ENCODE measurements at places on chromosomes 3 and 15.
A peak's percentile ranks its signal among the peaks of the same experiment; 100 is the strongest.

DNA sequence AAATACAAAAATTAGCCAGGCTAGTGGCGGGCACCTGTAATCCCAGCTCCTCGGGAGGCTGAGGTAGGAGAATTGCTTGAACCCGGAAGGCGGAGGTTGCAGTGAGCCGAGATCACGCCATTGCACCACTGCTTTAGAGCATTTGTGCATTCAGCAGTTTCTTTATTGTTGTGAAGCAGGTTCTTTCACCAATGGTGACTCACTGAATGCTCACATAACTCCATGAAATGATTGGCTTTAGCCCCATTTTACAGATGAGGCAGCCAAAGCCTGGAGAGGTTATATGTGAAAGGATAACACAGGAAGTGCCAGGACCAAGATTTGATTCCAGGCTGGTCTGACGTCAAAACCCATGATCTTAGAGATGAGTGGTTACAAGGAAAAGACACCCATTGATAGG is 195.2 kb downstream of the SLCO3A1 start:
- DNase-seq, result peak; percentile 17

GRCh38 chr15:56943403-56943802 is 25.0 kb downstream of the TCF12 start:
- peak; percentile 31 for DNase-seq

DNA sequence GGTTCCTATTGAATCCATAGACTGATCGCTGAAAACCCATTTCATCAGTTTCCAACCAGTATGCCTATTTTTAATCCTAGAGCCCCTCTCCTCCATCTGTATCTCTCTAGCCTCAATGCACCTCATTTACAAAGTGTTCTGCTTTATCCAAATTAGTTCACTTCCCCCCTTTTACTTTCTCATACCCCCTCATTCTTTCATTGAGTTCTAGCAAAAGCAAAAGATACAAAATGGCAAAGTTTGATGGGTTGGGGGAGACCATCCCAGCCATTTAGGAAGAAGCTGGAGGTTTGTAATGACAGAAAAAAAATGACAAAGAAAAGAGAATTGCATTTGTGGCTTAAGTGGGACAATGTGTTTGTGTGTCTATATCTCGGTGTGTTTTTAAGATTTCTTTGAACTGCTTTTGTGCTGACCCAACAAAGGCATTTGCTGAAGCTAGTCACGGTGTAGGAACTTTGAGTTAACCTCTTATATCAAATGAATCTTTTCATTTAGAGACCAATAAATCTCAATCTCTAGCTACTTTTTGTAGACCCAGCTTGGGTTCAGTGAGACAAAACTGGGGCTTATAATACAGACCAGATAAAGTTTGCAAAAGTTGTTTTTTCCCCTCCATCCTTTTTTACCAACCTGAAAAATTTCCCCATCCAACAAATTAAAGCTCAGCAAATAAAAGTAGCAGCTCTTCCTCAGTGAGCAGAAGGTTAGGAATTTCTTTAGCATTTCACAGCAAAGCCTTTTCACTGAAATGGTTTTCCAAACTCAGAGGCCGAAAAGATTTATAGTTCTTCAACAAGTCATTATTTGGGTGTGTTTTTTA is 18.7 kb downstream of the NR2F2 start:
- DNase-seq, result peak; percentile 45

DNA sequence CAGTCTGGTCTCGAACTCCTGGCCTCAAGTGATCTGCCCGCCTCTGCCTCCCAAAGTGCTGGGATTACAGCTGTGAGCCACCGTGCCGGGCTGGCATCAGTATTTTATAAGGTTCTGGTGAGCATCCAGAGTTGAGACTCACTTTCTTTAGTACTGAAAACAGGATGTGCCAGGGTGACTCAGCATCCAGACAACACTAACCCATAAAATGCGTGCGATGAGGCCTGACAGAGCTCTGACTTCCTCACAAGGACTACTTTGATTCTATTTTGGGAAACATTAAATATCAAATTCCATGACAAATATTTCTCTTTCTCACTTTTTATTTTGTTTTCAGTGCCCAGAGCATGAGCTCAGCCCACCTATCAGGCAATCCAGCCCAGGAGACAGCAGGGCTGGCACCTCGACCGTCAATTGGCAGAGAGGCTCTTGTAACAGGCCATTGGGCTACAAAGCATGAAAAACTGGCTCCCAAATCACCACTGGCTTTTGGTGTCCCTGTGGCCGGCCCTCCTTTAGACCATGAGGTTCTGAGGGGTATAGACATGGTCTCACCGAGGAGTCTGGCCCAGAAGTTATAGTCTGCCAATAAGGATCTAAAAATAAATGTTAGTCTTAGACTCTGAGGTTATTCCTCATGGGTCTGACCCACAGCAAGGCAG is 75.0 kb downstream of the FEM1B start:
- DNase-seq, result peak; percentile 98

DNA sequence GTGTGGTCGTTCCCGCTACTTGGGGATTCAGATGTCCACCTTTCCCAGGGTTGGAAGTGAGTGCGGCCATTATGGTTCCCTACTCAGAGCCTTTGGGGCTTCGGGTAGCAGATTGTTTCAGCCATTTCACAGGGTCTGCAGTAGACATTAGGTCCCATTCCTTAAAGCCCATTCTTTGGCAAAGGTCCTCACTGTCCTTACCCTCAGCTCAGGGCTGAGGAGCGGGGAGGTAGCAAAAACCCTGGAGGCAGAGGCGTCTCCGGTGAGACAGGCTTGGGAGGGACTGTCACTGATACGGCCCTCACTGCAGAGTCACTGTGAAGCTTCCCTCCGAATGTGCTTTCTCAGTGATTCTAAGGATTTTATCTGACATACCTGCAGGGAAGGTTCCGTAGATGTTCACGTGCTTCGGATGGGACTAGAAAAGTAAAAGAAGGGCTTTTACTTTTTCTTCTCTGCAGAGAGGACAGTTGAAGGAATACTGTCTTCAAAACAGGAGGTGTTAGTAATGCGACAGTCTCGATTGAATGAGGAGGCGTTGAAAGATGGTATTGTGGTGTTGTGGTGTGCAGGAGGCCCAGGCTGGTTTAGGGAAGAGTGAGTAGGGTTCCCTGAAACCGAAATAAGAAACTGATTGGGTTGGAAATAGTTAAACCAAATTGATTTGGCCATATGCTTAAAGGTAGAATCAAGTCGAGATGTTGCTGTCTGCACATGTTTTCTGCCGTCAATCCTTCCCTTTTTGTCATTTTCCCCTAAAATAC is 630 bp downstream of the ATP6V1A start:
- DNase-seq, result no peak

GRCh38 chr3:128621931-128622330 is 28.7 kb downstream of the RPN1 start:
- no peak for DNase-seq

- DNase-seq, result no peak
These were observed 71.0 kb upstream of the SYNPR start for GRCh38 chr3:63207066-63207590.

- DNase-seq, result no peak
These were observed 155.6 kb downstream of the TIGIT start for GRCh38 chr3:114449271-114450007.

DNA sequence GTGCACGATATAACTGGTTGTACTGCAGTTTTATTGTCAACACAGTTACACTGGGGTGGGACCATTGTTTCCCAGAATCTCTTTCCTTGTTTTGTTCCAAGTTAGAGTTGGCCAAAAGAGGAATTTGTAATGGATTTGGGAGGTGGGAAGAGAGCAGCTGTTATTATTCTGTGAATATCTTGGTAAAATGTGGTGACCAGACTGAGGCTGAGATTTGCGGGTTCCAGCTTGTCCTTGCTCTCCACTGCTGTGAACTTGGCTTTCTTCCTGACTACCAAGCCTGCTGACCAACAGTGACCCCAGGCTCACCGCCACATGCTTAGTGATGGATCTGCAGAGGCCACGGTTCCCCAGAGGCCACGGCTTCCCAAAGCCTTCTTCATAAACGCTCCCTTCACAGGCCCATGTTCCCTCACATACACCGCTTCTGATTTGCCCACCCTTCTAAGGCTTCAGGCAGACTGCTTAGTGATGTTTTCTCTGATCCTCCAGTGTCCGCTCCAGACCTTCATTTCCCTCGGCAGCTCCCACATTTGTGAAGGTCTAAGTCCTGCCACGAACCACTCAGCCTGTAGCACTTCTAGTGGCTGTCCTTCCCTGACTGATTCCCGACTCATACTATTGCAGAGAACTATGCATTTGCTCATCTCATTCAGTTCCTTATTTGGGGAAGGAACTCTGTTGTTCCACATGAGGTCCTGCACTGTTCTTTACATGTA is 525.5 kb upstream of the RGMA start:
- DNase-seq, result no peak

GRCh38 chr3:27554706-27555105 is 70.5 kb upstream of the SLC4A7 start:
- DNase-seq, result no peak

DNA sequence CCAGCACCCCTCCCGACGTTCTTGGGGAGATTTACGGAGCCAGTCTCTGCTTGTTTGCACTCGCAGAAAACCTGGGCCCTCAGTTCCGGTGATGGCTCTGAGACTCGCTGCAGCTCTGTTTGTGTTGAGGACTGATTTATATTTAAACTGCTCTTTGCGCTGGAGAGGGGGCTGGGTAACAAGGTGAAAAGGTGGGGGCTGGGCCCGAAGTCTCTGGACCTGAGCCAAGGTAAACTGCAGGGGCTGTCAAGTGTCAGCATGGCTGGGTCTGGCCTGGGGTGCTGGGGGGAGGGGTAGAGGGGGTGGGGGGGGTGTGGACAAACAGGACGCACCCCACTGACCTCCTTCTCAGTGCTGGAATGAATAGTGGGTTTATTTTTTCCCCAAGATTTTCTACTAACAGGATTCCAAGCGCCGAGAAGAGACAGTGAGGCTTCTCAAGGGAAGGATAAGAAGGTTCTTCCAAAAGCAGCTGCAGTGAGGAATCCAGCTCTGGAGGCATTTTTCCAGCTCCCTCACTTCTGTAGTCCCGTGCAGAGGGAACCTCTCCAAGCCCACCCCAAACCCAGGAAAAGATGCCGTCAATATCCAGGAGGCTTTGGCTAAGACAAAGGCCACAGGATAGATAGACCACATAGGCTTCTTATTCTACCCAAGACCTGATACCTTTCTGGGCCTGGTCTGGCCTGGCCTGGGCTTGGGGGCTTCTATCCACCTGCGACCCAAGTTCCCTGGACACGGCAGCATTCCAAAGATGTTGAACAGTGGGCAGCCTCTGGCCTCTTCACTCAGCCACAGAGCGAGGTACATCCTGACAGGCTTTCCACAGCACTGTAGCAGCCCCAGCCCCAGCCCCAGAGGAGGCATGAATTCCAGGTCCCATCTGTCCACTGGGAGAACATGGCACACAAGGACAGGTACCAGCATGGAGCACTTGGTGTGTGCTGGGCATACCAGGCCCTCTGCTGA is 938 bp upstream of the SLCO2A1 start:
- DNase-seq, result no peak

- no peak for DNase-seq
These were observed 42.5 kb upstream of the FMN1 start for GRCh38 chr15:33236841-33237509.
